ENCODE measurements at places on chromosomes 16 and 17. TPM values are rescaled to one million over a fixed set of nuclear protein-coding genes. Genes with fewer than 3 reads are reported as not detected.
A peak's percentile ranks its signal among the peaks of the same experiment; 100 is the strongest.

DNA sequence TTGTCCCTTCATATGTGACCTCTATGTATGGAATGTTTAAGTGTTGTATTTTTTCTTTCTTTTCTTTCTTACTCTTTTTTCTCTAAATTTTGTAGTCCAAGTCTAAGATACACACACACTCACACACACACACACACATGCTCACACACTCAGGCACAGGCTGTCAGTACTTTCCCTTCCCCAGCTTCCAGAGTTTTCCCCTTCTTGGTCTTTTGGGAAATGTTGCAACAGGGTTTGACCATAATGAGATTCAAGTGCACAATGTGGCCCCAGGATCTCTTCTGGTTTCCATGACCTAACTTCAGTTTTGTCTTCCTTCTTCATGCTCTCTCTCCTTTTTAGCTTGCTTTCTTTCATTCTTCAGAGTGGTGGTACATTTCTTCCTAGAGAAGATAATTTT is 289.8 kb upstream of the FOXF1 start:
- no peak for DNase-seq

DNA sequence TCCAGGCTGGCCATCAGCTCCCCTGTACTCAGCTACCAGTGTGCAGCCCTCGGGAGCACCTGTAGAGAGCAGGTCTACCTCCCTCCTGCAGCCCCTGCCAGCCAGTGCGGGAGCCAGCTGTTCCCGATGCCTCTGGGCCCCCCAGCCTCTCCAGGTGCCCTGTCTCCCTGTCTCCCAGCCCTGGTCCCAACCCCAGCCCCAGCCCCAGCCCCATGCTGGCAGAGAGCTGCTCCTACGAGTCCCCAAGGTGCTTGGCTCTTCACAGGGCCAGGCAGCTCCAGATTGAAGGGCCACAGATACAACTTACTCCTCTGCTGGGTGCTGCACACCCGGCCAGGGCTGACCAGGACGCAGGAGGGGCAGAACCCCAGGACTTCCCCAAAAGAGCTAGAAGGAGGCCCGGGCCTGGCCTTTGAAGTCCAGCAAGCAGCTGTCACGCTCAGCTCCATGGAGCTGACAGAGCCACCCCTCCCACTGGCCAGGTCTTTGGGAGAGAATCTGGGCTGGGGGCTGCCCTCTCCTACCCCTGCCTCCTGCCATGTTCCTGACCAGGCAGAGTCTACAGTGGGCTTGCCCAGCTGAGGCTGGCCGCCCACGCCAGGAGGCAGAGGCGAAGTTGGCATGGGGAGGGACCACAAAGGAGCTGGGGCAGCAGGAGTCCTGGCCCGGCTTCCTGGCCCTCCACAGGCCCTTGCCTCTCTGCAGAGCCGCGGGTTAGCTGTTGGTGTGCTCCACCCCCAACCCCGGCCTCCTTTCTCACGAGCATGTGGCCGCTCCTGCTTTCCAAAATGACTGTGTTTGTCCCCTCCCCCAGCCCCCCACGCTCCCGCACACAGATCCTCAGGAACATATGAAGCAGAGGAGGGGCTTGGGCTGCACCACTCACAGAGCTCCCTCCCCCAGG is 9.5 kb upstream of the ADAM11 start:
- no peak for DNase-seq

DNA sequence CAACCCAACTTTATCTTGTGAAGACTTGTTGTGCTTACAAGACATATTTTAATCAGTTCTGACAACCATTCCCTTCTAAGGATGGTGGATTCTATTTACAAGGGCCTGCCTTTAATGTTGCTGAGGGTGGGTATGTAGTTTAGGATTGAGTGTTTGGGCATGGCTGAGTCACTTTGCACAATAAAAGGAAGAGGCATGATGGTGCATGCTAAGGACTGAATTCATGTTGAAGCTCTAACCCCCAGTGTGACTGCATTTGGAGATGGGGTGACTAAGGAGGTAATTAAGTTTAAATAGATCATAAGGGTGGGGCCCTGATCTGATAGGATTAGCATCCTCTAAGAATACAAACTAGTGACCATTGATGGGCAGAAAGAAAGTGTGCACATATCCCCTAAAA is 196.1 kb upstream of the HS3ST3A1 start:
- no peak for DNase-seq

- DNase-seq, result peak; percentile 32
Measured at GRCh38 chr17:34163123-34163522, 92.0 kb upstream of the CCL2 start.

GRCh38 chr17:61574542-61575351 is 16.3 kb downstream of the NACA2 start:
- peak; percentile 38 for DNase-seq

- DNase-seq, result no peak
Measured at GRCh38 chr17:65181237-65182061, 44.3 kb downstream of the RGS9 start.

DNA sequence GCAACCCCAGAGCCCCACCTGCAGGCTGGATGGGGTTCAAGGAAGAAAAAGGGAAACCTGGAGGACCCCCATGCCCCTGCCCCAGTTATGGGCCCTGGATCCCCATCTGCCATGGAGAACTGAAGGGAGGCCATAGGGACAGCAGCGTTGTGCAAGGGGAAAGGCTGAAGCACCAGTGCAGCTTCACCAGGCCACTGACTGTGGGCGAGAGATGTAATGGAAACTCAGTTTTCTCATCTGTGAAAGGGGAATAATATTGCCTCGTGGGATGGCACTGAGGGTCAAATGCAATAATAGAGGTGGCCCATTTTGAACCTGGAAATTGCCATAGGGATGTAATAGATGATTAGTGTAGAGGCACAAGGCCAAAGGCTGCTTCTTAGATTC is 9.9 kb upstream of the TSPOAP1 start:
- no peak for DNase-seq

DNA sequence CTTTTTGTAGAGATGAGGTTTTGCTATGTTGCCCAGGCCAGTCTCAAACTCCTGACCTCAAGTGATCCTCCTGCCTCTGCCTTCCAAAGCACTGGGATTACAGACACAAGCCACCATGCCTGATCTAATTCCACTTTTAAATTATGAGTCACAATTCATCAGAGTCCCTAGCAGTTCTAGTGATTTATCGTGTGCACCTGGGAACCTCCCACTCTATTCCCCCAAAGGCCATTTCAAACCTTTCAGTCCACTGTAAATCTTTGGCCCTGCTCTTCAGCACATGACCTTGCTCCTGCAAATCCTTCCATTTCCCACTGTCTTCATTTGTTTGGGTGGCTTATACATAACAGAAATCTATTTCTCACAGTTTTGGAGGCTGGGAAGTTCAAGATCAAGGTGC is 73.0 kb downstream of the HS3ST2 start:
- no peak for DNase-seq

GRCh38 chr16:28121527-28121926 is 58.0 kb upstream of the GSG1L start:
- no peak for DNase-seq

The SEZ6L2 gene
- total RNA-seq, result 12.1 TPM

The KIF19 gene
- 3.2 TPM for total RNA-seq

The TGFB1I1 gene
- total RNA-seq, result 10.9 TPM
